Stimulated activated CD4-positive, alpha-beta T cell treated with anti-CD3 and anti-CD28 coated beads, TNF-alpha, amount 100 ng/mL, for 48 hours (primary cell): ENCODE measurements at places on chromosomes 7 and 10.

- DNase-seq = no peak
These were observed 39.4 kb downstream of the MMRN2 start for GRCh38 chr10:86918022-86918471.

DNA sequence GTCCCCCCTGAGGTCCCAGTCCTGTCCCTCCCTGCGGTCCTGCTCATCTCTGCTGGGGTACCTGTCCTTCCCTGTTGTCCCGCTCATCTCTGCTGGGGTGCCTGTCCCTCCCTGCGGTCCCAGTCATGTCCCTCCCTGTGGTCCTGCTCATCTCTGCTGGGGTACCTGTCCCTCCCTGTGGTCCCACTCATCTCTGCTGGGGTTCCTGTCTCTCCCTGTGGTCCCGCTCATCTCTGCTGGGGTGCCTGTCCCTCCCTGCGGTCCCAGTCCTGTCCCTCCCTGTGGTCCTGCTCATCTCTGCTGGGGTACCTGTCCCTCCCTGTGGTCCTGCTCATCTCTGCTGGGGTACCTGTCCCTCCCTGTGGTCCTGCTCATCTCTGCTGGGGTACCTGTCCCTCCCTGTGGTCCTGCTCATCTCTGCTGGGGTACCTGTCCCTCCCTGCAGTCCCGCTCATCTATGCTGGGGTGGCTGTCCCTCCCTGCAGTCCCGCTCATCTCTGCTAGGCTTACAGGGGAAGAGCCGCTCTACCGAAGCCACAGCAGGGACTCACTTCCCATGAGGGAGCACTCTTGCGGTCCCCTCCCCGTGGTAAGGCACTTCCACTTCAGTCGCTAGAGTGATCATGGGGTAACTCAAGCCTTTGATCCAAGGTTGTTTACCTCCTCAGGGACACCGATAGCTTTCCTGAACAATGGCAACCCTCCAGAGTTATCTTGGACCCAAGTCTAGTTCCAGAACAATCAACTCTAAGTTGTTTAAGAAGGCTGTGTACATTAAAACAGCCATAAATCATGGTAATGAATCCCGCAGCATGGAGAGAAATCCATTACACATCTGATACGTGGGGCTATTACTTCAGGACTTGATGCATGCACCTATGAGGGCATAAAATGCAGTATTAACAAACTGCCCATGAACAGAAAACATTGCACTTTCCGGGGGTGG lies 46.8 kb upstream of the MNX1 start:
- no peak for DNase-seq

DNA sequence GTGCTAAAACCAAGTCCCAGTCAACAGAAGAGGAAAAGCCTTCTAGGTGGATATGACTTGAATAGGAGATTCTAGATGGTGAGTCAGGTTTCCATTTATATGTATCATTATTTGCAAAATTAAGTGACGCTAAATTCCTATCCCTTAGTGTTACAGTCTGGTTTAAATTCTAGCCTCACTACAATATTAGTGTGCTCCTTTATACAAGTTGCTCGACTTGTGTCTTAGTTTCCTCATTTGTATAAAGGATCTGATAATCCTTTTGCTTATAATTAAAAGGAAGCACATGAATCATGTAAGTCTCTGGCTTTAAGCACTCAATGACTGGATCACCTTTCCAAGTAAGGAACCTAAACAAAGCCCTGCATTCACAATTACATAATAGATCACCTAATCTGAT lies 105.7 kb downstream of the SVOPL start:
- no peak for DNase-seq

- DNase-seq = no peak
These were observed 15.6 kb downstream of the CLRN3 start for GRCh38 chr10:127877116-127877515.

GRCh38 chr7:119228482-119228881 lies 1004.0 kb downstream of the ANKRD7 start:
- no peak for DNase-seq
